ENCODE measurements at places on chromosomes 6 and 20. TPM values are rescaled to one million over a fixed set of nuclear protein-coding genes. Genes with fewer than 3 reads are reported as not detected.

Gene TFAP2A
- 0.31 TPM for total RNA-seq

GRCh38 chr6:65745614-65746013 is 38.6 kb upstream of the EYS start:
- H3K36me3 ChIP-seq, result peaks cover 29% of the 10 kb centered on the region
- H3K4me3 ChIP-seq, result no peak overlapping the region
- H3K27ac ChIP-seq, result no peak overlapping the region
- no peaks in the 10 kb centered on the region for H3K27me3 ChIP-seq
- H3K4me1 ChIP-seq, result no peaks in the 10 kb centered on the region
- DNase-seq, result no peak

Gene CYP21A2
- total RNA-seq, result 1.3 TPM

GRCh38 chr6:20117474-20117873 is 94.8 kb downstream of the MBOAT1 start:
- H3K4me1 ChIP-seq, result no peaks in the 10 kb centered on the region
- no peaks in the 10 kb centered on the region for H3K36me3 ChIP-seq
- no peak overlapping the region for H3K4me3 ChIP-seq
- H3K27me3 ChIP-seq, result no peaks in the 10 kb centered on the region
- DNase-seq, result no peak
- no peak overlapping the region for H3K27ac ChIP-seq

- no peak overlapping the region for H3K27ac ChIP-seq
- no peaks in the 10 kb centered on the region for H3K36me3 ChIP-seq
- DNase-seq, result no peak
- no peak overlapping the region for H3K4me3 ChIP-seq
- no peaks in the 10 kb centered on the region for H3K27me3 ChIP-seq
These were observed 868.3 kb downstream of the EYS start for GRCh38 chr6:64838726-64839125.

DNA sequence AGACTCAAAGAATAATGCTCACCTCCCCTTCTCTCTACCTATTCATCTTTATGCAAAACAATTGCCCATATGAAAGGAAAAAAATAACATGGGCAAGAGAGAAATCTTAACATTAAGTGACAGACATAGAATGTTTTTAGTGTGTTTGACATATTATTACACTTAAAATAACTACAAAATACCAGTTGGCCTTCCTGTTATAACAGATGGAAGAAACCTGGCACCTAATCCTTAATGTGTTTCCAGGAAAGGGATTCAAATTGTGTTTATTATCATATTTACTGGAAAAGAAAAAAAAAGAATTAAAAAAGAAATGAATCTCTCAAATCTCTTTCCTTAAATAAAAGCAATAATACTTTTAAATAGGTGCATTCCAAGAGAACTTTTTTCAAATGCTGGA is 158.6 kb downstream of the LAMP5 start:
- no peaks in the 10 kb centered on the region for H3K27me3 ChIP-seq
- no peak for DNase-seq
- H3K4me1 ChIP-seq, result no peaks in the 10 kb centered on the region

Gene PTCHD4
- not detected for total RNA-seq

- no peak overlapping the region for H3K4me3 ChIP-seq
- H3K36me3 ChIP-seq, result peaks cover 5% of the 10 kb centered on the region
- H3K27me3 ChIP-seq, result no peaks in the 10 kb centered on the region
These were observed 51.2 kb downstream of the ORC3 start for GRCh38 chr6:87641065-87641692.

DNA sequence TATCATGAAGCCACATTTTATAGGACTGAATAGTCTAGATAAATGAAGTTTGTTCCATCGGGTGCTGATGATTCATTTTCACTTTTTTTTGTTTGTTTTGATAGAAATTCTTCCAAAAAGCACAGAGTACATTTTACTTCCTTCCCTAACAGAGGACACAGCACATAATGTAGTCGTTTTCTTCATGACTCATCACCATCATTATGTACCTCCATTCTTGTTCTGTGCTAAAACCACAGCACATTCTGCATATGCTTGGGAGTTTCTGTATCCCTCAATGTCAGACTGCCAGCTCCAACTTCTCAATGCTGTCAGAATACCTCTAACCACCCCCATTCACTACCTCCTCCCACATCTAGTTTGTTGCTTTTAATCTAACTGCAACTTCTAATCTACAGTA is 1004.9 kb upstream of the ADGRB3 start:
- H3K36me3 ChIP-seq, result peaks cover 6% of the 10 kb centered on the region
- no peaks in the 10 kb centered on the region for H3K27me3 ChIP-seq
- no peaks in the 10 kb centered on the region for H3K4me1 ChIP-seq
- no peak overlapping the region for H3K27ac ChIP-seq
- DNase-seq, result no peak

Gene RAD21L1
- not detected for total RNA-seq

DNA sequence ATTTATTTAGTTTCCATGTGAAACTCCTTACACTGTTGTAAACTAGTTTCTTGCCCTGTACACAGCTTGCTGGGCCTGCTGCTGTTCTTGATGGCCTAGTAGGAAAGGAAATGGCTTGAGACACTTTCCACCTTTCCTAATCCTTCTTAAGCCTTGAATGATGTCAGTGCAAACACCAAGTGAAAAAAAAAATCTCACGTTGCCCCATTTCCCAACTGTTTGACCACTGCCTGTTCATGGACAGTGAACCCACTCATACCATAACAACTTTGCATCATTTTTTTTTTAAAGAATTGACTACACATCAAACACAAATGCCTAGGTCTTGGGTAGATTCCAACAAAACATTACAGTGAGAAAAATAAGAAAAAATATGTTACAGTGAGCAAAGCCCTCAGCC is 653.6 kb upstream of the FLRT3 start:
- H3K27ac ChIP-seq, result no peak overlapping the region
- no peaks in the 10 kb centered on the region for H3K27me3 ChIP-seq
- no peak overlapping the region for H3K4me3 ChIP-seq
- peaks cover 4% of the 10 kb centered on the region for H3K36me3 ChIP-seq

DNA sequence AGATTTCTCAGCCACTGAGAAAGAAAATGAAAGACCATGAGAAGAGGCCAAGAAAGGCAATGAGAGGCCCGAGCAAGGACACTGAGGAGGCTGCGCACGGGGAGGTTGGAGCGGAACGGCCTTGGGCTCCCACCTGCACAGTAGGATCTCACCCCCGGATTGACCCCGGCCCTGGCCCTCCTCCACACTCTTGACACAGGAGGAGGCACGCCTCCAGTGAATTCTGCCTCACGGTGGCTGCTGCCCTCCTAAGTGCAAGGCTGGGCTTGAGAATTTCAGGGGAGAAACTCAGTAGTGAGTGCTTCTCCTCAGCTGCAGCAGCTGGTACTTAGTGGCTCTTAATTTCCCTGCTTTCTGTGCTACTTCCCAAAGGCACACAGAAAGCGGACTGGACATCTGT is 18.0 kb downstream of the MRPL14 start:
- H3K27me3 ChIP-seq, result no peaks in the 10 kb centered on the region
- H3K4me3 ChIP-seq, result no peak overlapping the region
- DNase-seq, result no peak
- peaks cover 8% of the 10 kb centered on the region for H3K36me3 ChIP-seq
- no peak overlapping the region for H3K27ac ChIP-seq
- peaks cover 21% of the 10 kb centered on the region for H3K4me1 ChIP-seq

- no peak for DNase-seq
- H3K27ac ChIP-seq, result no peak overlapping the region
- no peak overlapping the region for H3K4me3 ChIP-seq
- H3K36me3 ChIP-seq, result no peaks in the 10 kb centered on the region
These were observed 126.1 kb upstream of the UST start for GRCh38 chr6:148620579-148621298.

All from natural killer cell treated with Interleukin-12 subunit alpha and Interleukin-12 subunit beta and Interleukin-15 and Interleukin-18, amount 100 ng/mL, for 72 hours (primary cell).